Glutamatergic neuron (in vitro differentiated cells): ENCODE measurements at places on chromosomes 5 and 9. TPM values are rescaled to one million over a fixed set of nuclear protein-coding genes. Genes with fewer than 3 reads are reported as not detected.

DNA sequence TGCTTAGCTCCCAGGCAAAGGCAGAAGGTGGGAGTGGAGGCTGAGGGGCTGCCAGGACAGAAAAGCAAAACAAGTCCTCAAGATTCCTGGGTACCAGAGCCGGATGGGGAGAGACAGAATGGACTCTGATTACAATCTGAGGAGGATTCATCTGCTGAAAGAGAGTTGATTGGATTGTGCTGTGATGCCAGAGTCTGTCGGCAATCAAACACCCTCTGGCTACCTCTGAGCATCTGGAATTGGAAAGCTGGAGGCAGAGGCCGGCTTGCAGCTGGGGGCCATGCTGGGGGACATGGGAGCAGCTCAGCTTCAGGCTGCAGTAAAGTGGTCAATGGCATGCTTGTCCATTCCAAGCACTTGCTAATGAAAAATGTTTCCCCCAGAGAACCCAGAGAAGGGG is 59.3 kb downstream of the ASTN2 start:
- H3K36me3 ChIP-seq, result peaks cover 8% of the 10 kb centered on the region
- no peak overlapping the region for H3K4me3 ChIP-seq
- peak; percentile 25 for DNase-seq

DNA sequence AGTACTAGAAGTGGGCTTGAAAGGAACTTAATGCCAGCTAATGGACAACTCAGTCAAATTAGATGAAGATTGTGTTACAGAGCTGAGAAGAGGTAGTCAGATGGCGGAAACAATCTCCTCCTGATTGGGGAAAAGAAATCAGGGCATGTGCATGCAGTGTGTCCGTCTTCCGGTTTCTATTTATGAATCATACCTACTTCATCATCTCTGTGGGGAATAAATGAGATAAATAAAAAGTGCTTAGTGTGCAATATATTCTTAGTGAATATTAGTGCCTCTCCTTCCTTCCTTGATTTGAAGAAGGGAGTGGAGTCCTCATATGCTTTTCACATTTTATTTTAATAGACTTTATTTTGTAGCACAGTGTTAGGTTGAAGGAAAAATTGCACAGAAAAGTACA is 108.7 kb upstream of the NFIL3 start:
- H3K4me1 ChIP-seq, result no peaks in the 10 kb centered on the region
- H3K4me3 ChIP-seq, result no peak overlapping the region
- no peak for DNase-seq

DNA sequence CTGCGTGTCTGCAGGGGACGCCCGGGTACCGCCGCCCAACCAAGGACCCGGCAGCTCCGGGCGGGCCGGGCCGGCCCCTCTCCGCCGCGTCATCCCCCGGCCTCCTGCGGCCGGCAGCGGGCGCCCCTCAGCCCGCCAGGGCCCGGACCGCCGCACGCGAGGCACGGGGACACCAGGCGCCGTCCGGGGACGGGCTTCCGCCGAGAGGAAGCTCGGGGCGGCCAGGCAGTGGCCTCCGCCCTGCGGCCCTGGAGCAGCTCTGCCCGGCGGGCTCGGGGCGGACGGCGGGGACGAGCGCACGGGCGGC is 373 bp downstream of the FBXW5 start:
- H3K4me3 ChIP-seq, result no peak overlapping the region
- no peaks in the 10 kb centered on the region for H3K36me3 ChIP-seq
- H3K27ac ChIP-seq, result no peak overlapping the region
- H3K4me1 ChIP-seq, result peaks cover 2% of the 10 kb centered on the region
- H3K27me3 ChIP-seq, result peaks cover 5% of the 10 kb centered on the region
- DNase-seq, result no peak

Gene PCDHGC3
- total RNA-seq, result 40.1 TPM

Gene RASGRF2
- 1.4 TPM for total RNA-seq
